Stimulated activated CD8-positive, alpha-beta memory T cell treated with anti-CD3 and anti-CD28 coated beads, Interleukin-15, amount 100 ng/mL, for 4 hours (primary cell): ENCODE measurements at places on chromosomes 3 and 15.

DNA sequence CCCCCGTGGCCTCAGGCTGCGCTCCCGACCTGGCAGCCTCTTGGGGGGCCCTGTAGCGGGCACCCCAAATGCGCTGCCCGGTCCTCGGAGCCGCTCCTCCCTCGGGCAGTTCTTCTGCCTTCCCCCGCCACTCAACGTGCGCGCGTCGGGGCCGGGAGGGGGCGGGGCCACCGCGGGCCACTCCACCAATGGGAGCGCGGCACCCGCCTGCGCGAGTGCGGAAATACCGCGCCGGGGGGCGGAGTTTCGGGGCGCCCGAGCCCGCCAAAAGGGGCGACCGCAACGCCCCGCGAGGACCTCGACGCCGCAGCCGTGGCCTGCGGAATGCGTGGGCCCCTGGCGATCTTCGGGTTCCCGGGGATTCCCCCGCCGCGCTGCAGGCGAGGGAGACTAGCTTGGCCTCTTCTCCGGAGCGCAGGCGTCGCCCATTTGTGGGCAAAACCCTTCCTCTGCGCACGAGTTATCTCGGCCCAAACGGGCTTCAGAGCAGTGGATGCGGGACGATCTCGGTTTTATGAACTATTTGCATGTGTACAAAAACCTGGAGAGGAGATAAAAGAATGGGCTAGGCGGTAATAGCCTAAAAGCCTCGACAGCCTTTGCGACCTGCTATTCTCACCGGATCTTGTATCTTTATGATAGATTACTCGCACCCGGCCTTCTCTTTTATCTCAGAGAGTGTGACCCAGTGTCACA lies at the start of gene TASOR:
TSS of gene TASOR (minus strand) at position 144 of the 696 bp plus-strand sequence. CDS start 259 bp downstream, outside the sequence.
- DNase-seq = peak; percentile 67

- no peak for DNase-seq
Measured at GRCh38 chr3:108946292-108947285, 7.1 kb downstream of the GUCA1C start.

- DNase-seq = no peak
Measured at GRCh38 chr3:25548836-25549235, 115.9 kb downstream of the TOP2B start.

DNA sequence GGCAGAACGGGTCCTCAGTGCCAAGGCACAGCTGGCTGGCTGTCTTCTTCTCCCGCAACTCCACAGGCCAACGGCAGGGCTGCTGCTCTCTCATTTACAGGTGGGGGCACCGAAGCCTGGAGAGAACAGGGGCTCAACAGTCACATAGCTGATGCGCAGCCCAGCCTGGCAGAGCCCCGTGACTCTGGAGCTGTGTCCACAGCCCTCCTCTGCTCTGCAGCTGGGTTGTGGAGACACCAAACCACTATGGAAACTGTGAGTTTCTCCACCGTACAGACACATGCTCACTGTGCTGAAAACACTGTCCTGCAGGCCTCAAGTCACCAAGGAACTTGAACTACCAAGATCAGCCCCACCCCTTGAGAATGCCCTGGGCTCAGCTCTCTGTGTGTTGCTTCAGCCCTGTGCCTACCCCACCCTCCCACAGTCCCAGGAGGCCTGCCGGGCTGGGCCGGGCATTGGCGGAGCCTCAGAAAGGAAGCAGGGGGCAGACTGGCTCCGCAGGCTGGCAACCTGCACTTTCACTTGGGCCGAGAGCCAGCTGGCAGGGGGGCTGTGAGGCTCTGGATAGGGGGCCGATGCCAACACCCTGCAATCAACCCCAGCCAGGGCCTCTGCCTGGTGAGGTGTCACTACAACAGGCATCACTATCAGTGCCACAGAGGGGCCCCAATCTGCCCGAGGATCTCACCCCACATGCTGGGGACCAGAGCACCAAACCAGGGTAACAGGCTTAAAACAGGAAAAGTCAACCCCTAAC lies 113.7 kb upstream of the RPL32 start:
- no peak for DNase-seq

DNA sequence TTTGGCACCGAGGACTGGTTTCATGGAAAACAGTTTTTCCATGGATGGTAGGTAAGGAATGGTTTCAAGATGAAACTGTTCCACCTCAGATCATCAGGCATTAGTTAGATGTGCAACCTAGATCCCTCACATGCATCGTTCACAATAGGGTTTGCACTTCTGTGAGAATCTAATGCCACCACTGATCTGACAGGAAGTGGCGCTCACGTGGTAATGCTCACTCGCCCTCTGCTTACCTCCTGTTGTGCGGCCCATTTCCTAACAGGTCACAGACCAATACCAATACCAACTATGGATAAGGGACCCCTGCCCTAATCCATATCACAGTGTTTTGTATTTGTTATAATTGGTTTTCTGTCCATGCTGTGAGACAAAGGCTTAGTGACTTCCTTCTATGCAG lies 58.9 kb downstream of the SLMAP start:
- peak; percentile 6 for DNase-seq

DNA sequence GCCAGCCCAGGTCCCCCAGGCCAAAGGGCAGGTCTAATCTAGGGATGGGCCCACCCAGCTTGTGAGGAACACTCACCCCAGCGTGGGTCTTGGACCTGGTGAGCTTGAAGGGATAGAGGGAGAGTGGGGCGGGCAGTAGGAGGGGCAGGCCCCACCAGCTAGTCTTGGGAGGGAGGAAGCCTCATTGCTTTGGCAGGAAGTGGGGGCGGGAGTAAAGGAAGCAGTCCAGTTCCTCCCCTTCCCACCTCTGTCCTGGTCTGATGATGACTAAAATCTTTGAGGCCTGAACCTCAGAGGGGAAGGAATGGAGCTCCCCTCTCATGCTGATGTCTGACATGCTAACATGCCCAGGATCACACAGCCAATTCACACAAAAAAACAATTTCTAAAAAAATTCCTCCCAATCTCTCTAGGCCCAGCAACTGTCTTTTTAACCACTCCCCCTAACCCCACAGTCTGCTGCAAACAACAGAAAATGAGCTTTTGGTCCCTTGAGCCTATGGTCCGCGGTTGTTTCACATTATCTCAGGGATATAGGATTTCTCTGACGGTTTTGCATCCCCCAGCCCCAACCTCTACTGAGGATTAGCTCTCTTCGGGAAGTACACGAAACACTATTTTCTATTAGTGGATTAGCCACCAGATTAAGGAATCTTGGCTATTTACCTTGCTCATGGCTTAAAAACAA lies 30.7 kb upstream of the DUSP7 start:
- DNase-seq = no peak

DNA sequence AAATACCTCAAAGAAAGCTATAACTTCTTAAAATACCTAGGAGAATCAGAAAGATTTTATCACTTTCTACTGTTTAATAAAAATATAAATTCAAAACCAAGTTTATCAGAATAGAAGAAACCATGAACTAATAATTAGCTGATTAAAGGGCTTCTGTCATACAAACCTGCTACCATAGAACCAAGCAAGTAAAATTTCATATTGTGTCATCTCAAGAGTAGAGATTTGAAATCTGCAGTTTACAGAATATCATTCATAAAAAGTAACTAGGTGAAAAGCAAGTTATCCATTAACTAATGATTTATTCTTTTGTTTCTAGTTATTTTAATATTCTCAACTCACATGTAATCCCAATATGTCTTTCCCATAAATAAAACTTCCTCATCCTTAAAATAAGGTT lies 36.8 kb upstream of the XXYLT1 start:
- DNase-seq = no peak

- DNase-seq = no peak
Measured at GRCh38 chr3:179608931-179609720, 4.5 kb downstream of the NDUFB5 start.

DNA sequence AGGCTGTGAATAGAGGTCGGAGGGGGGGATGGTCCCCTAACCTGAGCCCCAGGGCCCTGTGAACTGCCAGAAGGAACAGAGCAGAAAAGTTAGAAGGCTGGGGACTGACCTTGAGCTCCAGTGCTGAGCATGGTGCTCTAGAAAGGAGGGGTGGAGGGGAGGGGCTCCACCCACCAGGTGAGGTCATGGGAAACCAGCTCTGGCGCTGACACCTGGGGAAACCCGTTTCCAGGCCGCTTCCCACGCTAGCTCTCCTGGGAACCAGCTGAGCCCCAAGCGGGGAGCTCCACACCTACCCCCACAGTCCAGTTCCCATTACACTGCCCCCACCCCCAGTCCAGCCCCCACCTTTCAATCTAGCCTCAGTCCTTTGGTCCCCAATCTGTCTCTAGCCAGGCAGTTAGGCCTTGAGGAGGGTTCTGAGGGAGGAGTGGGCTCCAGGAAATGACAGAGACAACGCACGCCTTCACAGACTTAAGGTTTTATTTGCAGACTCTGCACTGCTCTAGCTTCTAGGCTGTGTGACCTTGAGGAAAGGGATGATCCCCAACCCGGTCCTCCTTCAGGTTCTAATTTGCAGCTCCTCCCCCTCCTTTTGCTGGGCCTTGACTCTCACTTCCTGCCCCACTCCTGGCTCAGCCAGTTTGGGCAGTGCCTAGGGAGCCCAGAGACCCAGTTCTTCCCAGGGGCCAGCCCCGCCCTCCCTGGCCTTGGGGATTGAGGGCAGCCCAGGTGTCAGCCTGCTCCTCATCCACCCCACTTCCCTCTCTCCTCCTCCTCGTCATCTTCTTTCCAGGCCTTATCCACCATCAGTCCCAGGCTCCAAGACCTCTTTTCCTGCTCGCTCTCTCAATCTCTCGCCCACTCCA lies 2.1 kb downstream of the RHOV start:
- no peak for DNase-seq

DNA sequence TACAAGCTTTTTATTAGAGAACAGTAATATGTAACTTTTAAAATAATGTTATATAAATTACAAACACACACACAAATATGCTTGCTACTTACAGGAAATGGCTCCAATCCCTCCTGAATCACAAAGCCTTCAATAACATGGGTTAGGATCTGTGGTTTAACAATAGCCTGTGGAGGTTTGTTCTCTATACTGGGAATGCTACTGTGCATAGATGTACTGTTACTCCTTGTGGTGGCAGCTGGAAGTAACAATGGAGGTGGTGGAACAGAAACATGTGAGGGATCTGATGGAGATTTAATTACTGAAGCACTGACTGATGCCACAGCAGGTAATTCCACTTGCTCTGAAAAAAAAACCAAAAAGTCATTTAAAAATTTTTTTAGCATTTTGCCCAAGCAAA lies 64.4 kb downstream of the PHC3 start:
- no peak for DNase-seq

DNA sequence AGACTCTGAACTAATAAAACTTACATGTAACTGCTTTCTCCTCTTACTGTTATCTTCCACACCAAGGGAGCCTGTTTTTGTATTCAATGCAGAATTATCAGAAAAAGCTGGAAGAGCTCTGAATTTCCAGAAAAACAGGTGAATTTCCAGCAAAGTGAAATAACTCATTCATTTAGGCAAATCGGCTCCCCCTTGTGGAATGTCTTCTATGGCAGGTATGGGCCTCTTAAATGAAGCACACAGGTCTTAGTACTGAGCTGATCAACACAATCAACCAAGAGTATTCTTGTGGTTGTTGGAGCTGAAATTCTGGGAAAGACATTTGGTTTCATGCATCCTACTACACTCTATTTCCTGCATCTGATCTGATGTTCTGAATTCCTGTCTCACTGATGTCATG lies 31.0 kb upstream of the PTPRG start:
- DNase-seq = no peak

DNA sequence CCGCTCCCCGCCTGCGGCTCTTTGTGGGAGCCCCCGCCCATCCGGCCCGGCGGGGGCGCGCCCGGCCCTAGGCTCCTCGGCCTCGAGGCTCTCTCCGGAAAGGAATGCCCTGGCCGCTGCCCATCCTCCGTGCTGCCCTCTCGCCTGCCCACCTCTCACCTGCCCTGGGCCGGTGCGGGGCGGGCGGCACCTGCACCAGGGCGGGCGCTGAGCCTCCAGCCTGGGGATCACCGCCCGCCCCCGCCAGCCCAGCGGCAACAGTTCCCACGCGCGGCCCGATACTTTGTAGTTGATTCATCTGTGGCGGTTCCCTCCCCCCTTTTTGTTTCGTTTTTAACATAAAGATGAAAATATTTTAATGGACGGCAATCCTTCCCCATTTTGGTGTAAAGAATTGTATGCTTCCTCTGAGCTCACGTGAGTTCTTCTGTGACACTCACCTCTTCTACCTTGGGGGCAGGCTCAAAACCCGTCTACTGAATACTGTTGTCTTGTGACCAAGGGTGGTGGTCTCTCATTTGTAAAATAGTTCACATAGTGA lies 1.9 kb downstream of the KLF13 start:
- peak; percentile 75 for DNase-seq

GRCh38 chr15:78841891-78842290 lies 30.6 kb upstream of the ADAMTS7 start:
- DNase-seq = no peak

DNA sequence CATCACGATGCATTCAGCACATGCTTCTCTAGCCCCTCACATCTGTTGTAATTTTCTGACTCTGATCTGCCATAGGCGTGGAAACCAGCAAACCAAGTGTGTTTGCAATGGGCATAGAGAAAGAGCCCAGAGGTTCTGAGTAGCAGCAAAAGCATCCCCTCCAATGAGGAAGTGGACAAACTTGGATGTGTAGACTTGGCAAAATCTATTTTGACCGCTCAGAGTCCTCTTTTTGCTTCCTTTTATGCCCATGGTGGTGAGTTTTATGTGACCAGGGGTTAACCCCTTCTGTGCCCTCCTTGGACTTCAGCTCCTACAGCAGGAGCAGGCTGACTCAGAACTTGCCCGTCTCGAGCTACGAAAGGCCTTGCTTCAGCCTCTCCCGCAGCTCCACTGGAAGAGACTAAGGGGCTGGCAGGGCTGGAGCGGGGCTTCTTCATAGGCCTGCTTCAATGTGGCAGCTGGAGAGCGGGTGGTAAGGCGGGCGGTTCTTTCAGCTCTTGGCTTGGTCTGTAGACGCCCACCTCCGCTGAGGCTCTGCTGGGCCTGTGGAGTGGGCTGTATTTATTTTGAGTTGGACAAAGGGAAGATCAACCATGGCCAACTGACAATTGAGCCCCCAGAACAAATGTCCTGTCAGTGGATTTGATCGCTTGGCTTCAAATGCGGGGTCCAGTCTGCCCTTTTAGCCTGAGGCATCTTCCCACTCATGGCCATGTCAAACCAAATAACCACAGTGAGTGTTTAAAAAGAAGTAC lies 6.5 kb upstream of the ETV5 start:
- no peak for DNase-seq

- no peak for DNase-seq
Measured at GRCh38 chr3:178808748-178809147, 262.9 kb downstream of the ZMAT3 start.

DNA sequence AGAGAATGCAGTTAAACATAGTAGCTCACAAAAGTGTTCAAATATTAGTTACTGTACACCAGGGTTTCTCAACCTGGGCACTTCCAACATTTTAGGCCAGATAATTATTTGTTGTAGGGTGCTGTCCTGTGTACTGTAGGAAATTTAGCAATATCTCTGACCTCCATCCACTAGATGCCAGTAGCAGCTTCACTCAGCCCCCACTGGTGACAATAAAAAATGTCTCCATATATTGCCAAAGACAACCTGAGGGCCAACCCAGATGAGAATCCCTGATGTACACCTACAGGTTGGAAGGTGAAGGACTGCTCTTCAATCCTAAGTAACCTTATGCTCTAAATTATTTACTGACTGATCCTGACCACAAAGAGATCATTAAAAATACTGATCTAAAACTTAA lies 32.5 kb downstream of the DCUN1D1 start:
- DNase-seq = no peak

- no peak for DNase-seq
Measured at GRCh38 chr15:101133751-101134261, 118.0 kb downstream of the CHSY1 start.
